NCI-H1105 treated with DMSO at 0.1 percent for 48 hours (cell line): ENCODE measurements at places on chromosomes 3 and 15.

GRCh38 chr3:29004885-29005599 is 275.8 kb upstream of the RBMS3 start:
- DNase-seq, result no peak

DNA sequence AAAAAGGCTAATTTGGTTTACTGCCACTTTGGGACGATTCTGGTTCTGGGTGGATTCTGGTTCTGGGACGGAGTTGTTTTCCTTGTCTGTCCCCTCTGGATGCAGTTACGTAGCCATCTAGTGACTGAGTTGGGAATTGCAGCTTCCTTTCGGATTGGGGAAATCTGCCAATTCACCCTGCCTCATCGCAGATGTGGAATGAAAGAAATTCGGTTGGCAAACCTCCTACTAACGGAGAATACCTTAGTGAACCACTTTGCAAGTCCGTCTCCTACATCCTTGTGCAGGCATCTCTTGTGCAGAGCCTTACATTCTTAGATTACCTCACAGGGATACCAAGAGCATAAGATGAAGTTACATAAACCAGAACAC is 31.5 kb upstream of the AP4E1 start:
- peak; percentile 50 for DNase-seq

GRCh38 chr3:10468613-10469354 is 36.6 kb downstream of the ATP2B2 start:
- DNase-seq, result peak; percentile 31

DNA sequence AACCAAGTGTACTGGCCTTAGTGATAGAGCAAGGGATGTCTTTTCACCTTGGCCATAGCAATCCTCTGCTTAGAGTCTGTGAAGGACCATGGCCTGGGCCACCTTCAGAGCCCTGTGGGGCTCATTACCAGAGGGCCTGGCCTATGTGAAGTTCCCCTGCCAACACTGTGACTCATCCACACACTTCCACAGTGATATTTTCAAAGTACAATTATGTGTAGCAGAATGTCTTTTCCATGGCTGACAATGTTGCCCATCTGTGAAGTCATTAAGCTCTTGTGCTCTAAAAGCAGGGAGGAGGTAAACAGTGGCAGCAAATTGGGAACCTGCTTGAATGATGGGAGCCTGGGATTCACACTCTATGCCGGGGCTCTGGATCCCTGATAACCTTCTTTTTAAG is 12.2 kb upstream of the CACNA1D start:
- no peak for DNase-seq

GRCh38 chr3:46561951-46562350 is 4.2 kb downstream of the LRRC2 start:
- DNase-seq, result no peak

DNA sequence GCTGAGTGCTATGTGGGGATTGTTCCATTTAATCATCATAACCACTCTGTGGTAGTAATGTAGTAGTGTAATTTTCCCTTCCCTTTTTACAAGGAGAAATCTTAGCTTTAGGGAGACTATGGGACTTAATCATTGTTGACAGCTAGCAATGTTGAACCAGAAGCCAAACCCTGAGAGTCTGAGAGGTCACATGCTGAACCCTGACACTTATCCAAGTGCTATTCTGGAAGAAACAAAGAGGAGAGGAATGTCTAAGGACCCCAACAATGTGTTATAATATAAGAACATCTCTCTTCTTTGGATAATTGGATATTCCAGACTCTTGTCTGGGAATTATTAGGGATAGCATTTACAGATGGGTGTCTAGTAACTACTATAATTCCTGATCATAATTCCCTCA is 58.4 kb downstream of the GAP43 start:
- no peak for DNase-seq

DNA sequence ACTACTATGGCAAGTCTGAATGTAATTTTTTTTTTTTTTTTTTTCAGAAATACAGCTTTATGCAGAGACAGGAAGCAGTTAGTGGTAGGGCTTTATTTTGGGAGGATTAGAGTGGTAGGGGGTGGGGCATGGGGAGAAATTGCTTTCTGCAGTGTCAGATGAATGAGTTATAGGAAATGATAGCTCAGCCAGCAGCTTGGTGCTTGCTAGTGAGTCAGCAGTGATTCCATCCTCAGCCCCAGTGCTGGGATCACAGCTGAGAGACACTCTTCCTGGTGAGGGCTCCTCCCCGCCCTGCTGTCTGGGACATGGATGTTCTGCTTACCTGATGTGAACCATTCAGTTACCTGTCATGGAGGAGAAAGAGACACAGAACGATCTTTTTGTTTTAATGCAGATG is 39.6 kb downstream of the SEMA6D start:
- no peak for DNase-seq

GRCh38 chr3:9891072-9891622 is 737 bp downstream of the JAGN1 start:
- no peak for DNase-seq

- peak; percentile 61 for DNase-seq
Measured at GRCh38 chr3:64088408-64089205, 65.3 kb upstream of the PSMD6 start.

DNA sequence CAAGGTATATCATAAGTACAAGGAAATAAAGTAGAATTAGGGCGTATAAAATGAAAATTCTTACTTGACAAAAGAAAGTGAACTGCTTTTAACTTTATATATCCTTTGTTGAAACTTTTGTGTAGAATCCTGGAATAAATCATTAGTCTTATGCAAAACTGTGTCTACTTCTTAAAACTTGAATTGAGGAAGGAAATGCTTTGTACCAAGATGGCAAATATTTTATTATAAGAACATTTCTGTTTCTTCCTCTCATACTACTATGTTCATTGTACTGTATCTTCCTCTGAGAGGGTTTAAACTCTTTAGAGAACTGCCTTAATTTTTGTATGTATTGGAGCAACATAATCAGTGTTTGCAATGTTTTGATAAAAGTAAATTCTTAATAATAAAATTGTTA is 42.0 kb downstream of the RASA2 start:
- DNase-seq, result no peak

DNA sequence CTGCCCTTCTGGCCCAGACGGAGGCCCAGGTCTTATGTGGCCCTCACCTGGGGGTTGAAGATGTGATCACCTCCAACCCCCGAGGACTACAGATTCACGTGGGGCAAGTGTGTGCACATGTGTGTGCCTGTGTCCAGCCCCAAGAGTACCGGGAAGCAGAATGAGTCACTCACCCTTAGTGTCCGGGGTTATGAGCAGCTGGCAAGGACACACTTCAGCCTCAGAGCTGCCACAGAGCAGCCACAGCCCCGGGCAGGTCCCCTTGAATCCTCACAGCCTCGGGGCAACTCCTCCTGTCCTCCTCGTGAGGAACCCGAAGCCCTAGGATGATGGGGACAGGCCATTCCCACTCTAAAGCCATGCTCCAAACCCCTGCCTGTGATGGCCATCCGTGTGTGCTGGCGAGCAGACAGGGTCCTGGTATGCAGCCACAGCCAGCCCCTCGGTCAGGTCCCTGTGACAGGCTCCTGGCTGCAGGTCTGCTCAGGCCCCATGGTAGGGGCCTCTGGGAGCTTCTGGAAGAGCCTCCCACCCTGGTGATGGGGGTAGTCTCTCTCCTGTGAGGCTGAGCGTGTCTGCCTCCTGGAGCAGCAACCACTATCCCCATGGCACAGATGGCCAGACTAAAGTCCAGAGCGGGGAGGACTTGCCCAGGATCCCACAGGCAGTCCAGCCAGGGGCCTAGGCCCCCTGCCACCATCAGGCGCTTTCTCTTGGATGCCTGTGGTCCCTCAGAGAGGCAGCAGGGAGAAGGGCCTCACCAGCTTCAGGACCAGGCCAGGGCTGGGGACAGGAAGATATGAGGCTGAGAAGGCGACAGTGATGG is 852 bp downstream of the STAB1 start:
- no peak for DNase-seq

DNA sequence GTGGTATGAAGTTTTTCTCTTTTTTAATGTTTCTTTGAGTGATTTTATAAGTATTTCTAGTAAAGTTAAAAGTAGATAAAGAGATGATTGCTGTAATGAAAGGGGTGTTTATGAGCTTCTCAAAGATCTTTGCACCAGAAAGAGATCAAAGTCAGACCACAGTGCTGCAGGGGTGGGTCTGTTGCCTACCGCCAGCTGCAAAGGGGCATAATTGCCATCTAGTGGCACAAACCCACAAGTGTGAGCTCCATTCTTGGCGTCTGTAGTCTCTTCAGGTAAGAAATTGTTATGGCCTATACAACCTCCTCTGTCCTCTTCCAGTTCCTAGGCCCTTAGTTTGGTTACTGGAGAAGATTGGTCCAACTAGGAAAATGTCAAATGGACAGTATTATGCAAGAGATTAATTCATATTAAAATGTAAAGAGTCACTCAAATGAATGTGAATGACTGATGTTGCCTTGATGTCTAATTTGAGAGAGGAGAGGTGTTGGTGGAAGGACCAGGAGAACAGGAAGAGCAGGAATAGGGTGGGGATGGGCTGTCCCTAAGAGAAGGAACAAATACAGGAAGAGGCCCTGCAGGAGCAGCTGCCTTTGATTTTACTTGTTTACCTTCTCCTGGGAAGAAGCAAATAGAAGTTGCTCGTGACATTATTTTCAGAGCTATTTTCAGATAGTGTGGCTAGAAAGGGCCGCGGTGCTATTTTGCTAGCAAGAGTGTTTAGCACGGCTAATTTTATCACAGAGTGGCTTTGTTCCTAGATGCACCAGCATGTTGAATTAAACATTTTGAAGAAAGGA is 53.0 kb upstream of the GSK3B start:
- peak; percentile 17 for DNase-seq
